ENCODE measurements at places on chromosomes 2 and 18.

DNA sequence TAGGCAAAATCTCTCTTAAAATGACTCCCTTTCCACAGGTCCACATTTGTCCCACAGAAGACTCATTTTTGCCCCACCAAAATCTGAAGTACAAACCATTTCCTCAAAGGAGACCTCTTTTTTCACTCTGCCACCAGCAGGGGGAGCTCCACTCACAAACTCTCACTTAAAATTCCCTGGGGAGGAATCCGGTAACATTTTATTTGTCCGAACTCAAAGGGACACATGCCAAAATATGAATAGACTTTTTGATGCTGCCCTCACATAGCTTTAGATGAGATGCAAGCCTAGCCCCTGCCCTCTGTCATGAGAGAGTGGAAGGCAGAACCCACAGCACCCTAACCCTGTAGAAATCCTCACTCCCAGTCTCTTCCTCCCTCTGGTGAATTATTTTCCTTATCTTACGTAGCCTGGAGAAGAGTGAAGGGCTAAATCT lies 57.1 kb downstream of the RMDN2 start:
- peak; percentile 23 for DNase-seq

DNA sequence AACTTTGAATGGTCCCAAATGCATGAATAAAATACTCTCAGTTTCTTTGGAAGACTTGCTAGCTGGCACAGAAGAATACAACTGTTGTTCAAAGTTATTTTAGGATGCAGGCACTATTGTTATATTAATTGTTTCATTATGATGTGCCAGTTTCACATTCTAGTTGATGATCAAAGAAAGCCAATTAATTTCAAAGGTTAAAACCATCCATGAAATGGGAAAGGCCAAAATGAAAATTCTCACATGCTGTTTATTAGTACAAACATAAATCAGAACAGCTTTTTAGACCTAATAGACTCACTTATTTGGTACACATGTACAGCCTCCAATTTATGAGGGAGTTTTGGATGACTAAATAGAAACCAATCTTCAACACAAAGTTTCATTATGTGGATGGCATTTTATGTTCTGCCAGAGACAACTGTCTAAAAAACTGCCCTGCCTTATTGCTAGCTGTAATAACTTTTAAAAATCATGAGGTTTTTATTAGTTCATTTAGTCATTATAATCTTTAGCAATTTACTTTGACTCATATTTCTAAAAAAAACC lies 42.2 kb downstream of the RFTN2 start:
- DNase-seq: no peak

DNA sequence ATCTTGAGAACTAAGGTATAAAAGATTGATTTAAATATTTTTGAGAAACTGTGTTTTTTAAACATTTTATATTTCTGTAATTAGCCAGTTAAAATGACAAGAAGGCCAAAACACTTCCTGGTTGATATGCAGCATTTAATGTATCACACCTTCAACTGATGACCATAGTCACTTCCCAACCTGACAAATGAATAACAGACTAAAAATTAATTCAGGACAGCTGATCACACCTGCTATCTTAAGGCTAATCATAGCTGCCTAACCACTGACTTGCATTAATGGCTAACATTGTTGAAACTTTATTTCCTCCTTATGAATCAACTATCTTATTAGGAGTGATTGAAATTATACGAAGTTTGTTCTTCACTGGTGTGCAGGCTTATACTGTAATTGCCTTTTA lies 125.8 kb upstream of the MSTN start:
- DNase-seq: no peak

- no peak for DNase-seq
These were observed 1.4 kb upstream of the TGOLN2 start for GRCh38 chr2:85329181-85329651.

GRCh38 chr2:40700231-40700954 lies 248.5 kb upstream of the SLC8A1 start:
- DNase-seq: no peak

GRCh38 chr18:76498064-76498463 lies 3.0 kb upstream of the ZNF516 start:
- no peak for DNase-seq

GRCh38 chr2:142974288-142975024 lies 97.0 kb downstream of the KYNU start:
- no peak for DNase-seq

- DNase-seq: no peak
These were observed 162.7 kb upstream of the NT5C1B start for GRCh38 chr2:18752022-18752493.

DNA sequence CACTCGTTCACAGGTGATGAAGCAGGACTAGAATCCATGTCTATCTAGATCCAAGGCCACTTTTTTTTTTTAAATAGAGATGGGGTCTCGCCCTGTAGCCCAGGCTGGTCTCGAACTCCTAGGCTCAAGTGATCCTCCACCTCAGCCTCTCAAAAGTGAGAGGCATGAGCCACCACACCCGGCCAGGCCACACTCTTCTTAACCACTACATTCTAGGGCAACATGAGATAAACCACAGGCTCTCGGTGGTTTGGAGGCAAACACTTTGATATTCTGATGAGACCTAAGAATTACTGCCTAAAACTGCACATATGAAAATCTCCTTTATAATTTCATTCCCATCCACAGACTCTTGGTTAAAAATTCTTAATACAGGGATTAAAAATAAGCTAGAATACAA lies 51.8 kb downstream of the USP34 start:
- DNase-seq: no peak

GRCh38 chr18:42287047-42287446 lies 332.0 kb downstream of the PIK3C3 start:
- no peak for DNase-seq

DNA sequence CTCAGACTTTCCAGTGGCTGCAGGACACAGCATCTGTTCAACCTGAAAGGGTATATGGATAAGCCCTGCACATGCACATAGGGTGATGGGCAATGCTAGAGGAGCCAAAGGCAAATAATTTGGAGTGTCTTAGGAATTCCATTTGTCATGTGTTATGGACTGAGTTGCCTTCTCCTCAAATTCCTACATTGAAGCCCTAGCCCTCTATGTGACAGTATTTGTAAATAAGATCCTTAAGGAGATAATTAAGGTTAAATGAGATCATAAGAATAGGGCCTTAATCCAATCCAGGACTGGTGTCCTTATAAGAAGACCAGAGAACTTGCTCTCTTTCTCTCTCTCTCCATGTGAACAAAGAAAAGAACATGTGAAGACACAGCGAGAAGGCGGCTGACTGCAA lies 42.9 kb upstream of the CREG2 start:
- no peak for DNase-seq

DNA sequence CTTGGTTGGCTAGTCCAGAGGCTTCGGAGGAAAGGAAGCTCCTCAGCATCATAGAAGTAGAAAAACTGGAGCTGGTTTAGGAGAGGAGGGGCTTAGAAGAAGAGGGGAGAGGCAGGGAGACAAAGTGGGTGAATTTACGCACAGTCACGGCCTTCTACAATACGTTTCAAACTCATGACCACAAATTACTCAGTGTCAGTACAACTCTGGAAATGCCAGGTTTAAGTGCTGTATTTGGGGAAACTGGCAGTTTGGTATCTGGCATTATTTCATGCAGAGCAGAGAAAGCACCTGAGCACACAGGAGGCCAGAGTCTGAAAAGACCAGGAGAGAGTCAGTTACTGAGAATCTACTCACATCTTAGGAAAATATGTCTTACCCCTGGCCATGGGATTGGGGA lies 55.4 kb downstream of the XRCC5 start:
- no peak for DNase-seq

GRCh38 chr18:44838971-44839666 lies 158.4 kb downstream of the SETBP1 start:
- peak; percentile 43 for DNase-seq

DNA sequence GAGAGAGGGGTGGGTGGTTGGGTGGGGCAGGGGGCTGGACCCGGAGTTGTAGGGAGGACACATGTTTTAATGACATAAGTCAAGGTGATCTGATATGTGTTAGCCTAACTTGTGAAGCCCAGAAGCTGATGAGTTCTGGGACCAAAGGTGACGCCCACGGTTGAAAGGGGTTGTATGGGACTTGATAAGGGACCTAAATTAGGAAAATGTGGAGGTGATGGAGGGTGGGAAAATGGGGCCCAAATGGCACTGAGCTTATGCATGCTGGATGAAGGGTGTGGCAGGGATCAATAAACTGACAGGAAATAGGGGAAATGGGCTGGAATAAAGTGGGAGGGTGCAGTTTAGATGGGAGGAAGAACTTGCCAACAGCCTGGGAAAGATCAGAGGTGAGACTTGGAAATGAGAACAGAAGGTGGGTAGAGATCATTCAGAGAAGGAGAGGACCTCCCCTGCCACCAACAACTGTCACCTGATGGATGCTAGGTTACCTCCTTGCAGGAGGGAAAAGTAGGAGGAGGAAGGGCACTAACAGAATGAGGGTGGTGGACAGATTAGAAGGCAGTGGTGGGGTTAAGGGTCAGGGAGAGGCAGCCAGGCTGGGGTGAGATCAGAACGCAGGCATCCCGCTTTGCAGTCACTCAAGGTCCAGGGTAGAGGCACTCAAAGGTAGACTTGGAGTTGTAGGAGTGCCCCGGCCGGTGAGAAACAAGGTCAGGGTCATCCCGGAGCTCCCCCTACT lies 15.3 kb downstream of the WNT10A start:
- DNase-seq: no peak

DNA sequence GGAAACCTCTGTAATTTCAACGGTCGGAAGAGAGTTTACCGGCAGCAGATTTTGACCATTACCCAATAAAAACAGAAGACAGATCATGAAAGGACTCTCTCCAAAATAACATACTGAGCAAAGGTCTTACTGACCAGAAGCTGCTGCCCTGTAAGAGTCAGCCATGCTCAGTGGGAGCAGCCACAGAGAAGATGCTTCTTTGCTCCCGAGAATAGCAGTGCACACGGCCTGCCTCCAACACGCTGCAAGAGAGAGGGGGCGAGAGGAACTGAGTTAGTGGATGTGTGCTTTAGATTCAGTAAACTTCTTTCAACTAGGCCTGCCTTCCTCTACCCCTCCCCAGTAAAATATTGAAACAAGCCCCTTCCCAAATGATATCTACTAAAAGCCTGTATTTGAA lies 103.7 kb downstream of the NCK2 start:
- no peak for DNase-seq

DNA sequence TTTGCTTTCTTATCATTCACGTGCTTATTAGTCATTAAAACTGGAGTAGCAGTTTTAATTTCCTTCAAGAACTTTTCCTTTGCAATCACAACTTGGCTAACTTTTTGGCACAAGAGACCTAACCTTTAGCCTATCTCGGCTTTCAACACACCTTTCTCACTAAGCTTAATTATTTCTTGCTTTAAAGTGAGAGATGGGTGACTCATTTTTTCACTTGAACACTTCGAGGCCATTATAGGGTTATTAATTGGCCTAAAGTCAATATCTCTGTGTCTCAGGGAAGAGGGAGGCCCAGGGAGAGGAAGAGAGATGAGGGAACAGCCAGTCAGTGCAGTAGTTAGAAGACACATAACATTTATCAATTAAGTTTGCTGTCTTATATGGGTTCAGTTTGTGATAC lies 289.8 kb downstream of the RBM43 start:
- no peak for DNase-seq

GRCh38 chr18:4399929-4400328 lies 55.2 kb downstream of the DLGAP1 start:
- no peak for DNase-seq

DNA sequence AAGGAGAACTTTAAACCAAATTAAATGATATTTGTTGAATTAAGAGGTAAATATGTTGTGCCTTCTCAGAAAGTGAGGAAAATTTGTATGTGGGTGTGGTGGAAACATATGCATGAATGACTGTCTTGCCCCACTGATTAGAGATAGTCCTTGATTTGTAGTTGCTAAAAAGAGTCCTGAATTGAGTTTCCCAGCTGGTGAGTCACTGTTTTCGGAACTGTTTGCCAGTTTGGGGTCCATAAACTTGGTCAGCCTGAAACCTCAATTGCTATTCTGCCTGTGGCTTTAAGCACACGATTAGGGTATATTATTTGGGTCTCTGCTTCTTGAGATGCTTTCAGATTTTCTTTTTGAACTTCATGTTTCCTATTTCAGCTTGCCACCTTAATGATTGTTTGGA lies 53.3 kb downstream of the PIKFYVE start:
- no peak for DNase-seq

GRCh38 chr2:50641633-50642032 lies 390.3 kb downstream of the NRXN1 start:
- no peak for DNase-seq

DNA sequence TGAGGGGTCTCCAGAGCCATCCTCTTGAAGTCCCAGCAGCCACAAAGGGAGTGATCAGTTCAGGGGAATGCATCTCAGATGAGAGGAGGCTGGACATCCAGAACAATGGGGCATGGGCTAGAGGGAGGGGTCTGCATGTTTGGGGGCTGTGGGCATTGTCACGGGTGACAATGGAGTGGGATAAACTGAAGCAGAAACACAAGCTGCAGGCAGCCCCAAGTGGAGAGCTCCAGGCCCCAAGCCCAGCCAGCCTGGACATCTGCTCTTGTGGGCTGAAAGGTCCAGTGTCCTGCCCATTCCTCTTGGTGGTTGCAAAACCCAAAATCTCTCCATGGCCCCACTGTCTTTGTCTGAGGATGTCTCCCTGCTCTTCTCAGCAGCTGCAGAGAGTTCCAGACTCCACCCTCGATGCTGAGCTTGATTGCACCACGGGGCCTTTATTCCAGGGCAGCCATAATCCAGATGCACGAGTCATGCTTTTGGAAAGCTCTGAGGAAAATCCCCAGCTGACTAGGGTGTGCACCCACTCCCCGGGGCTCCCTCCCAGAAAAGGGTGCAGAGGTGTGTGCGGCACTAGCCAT lies 149.4 kb downstream of the TNS1 start:
- no peak for DNase-seq
